ENCODE measurements at places on chromosomes 5 and 9.

- DNase-seq, result no peak
Observed at GRCh38 chr9:94630281-94630680, 9.0 kb downstream of the FBP1 start.

DNA sequence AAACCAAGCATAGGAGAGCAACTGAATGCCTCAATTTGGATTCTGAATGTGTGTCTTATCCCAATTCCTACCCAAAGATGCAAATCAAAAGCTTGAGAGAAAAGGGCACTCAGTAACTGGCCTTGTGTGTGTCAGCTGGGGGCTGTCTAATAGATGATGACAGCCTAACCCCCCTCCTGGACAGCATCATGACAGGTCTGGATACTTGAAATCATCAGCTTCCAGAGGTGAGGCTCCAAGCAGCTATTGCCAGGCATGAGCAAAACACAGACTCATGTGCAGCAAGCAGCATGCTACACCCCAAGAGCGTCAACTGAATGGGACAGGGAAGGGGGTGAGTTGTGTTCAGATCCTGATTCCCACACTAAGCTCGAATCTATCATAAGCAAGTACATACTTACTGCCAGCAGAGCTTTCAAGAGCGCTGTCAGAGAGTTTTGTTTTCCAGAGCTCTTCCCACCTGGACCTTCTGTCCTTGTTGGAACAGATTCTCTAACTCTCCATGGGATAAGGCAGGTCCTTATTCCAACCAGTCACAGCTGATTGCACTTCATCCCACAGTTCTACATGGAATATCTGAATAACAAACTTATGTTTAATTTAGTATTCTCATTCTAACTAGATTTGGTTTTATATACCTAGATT, 467.5 kb downstream of the DTWD2 start:
- no peak for DNase-seq

- DNase-seq, result no peak
Observed at GRCh38 chr9:33041432-33042188, 16.5 kb downstream of the DNAJA1 start.

DNA sequence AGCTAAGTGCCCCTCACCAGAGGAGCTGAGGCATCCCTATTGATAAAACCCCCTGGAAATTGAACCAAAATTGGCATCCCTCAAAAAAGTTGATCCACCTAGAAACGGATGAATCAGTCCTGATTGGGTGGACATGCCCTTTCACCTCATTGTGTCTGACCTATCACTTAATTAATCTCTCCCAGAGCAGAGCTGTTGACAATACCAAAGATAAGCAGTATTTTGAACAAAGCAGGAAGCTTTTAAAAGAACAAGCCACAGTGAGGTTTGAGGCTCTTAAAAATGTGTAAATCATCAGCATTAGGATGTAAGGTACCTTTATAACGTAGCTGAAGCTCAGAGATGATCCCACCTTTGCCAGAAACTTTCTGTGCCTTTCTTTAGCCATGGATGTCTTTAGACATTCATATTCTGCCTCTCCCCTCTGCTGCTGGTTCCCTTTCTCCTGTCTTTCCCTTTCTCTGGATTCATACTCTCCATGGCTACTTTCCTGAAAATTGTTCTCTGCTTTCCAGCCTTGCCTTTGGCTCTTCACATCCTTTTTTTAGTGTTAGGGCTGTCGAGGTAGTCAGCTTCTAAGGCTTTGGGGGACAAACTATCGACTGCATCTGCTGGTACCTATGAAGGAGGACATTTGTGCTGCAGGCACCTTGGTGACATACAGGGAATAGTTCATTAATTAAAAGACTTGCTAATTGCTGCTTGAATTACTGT, 7.8 kb upstream of the LHX2 start:
- DNase-seq, result no peak

DNA sequence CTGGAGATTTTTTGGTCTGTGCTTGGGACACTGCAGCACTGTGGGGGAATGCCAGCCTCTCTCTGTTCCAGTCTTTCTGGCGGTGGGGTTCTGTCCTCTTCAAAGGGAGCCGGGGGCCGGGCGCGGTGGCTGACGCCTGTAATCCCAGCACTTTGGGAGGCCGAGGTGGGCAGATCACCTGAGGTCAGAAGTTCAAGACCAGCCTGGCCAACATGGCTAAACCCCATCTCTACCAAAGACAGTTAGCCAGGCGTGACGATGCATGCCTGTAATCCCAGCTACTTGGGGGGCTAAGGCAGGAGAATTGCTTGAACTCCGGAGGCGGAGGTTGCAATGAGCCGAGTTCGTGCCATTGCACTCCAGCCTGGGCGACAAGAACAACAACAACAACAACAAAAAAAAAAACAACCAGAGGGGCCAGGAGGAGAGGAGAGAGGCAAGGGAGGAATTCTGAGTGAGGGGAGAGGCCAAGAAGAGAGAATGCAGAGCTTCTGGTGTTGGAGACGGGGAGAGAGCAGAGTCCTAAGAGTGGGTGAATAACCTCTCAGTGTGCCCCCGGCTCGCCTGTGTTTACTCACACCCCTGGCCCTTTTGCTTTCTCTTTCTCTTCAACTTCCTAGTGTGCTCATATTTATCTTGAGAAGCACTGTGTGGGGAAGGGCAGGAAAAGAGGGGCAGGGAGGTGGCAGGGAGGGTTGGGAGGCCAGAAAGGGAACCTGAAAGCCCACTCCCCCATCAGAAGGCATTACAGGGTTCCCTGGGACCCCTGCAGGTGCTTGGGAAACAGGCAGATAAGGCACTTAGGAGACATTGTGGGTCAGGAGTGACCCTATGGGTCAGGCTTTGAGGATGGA, 3.2 kb upstream of the SET start:
- DNase-seq, result no peak

DNA sequence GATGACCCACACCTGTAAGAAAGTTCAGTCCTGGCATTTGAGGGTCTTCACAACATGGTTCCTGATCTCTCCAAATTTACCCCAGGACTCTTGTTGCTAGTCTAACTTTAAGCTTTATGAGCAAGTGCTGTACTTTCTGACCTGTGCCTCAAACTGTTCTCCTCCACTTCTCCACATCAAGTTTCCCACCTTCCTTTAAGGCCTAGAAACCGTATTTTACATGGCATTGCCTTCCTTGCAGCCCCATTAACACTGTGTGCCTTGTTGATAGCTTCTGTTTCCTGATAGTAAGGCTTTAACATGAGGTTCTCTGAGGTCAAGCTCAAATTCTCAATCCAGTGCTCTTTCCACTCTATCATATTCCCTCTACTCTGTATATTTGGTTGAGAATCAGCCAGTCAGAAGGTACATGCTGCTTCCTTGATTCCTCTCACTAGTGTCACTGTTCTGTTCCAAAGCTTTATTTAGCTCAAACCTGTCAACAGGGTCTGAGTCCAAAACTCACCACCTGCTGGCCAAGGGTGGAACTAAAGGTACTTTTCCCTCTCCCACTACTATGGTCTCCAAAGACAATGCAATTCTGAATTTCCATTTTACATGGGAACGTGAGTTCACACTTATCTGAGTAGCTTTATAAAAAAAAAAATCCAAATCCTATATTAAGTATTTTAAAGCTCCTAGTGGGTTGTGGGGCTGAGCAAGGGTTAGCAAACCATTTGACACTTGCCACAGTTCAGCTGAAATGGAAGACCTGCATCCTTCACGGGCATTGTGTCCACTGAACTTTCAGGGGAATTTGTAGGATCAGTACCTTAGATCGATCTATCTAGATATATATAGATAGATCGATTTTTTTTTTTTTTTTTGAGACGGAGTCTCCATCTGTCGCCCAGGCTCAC, 21.1 kb downstream of the VCP start:
- DNase-seq, result peak; percentile 87

DNA sequence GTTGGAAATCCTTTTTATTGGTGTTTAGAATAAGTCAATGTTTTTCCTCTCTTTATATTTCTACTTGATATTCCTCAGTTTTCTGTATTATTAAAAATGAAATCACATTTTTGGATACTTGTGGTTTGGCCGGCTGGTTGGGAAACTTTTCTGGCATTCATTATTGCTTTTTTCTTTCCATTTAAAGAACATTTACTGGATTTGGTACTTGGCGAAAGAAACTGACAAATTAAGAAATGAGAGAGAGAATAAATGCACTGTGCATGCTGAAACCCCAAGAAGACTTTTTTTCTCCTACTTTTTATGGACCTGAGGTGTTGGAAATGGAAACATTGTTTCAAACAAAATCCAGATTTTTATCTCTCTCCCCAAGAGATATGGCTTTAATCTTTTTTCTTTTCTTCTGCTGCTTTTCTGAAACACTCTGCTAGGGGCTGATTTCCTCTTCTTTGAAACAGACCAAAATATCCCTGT, 128.4 kb downstream of the SNX18 start:
- DNase-seq, result no peak

DNA sequence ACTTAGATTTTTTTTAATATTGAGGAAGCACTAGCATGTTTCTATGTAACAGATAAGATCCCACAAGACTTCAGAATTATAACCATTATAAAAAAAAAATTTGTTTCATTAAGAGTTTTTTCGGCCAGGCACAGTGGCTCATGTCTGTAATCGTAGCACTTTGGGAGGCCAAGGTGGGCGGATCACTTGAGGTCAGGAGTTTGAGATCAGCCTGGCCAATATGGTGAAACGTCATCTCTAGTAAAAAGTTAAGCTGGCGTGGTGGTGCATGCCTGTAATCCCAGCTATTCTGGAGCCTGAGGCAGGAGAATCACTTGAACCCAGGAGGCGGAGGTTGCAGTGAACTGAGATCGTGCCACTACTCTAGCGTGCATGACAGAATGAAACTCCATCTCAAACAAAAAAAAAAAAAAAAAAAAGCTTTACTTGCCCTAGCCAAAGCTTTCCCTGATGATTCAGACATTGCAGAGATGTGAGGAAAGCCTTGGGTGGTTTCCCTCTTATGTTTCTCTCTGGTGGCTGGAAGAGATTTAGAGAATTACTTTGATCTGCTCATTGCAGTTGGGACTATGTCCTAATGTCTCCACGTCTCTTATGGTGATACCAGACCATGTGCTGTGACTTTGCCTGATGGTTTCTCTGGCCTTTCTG, 65.4 kb downstream of the EGFLAM start:
- DNase-seq, result no peak

- DNase-seq, result no peak
Observed at GRCh38 chr5:172913117-172913850, 45.9 kb upstream of the RPL26L1 start.

DNA sequence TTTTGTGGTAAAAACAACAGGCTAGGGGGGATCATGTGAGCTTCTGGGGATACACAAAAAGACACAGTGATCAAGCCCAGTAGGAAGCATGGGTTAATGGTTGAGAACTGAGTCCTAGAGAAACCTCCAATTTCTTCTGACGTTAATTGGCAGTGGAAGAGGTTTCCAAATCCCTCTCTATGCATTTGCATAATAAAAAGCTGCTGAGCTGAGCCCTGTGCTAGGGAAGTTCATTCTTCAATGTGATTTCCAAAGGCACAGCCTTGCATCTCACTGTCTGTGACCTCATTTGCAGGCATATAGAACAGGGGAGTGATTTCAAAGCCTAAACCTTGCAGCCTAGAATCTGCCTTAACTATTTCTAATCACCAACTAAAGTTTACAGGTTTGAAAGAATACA, 812 bp downstream of the DNAH5 start:
- DNase-seq, result peak; percentile 23

- DNase-seq, result peak; percentile 27
Observed at GRCh38 chr5:67149951-67150523, 46.6 kb downstream of the CD180 start.

DNA sequence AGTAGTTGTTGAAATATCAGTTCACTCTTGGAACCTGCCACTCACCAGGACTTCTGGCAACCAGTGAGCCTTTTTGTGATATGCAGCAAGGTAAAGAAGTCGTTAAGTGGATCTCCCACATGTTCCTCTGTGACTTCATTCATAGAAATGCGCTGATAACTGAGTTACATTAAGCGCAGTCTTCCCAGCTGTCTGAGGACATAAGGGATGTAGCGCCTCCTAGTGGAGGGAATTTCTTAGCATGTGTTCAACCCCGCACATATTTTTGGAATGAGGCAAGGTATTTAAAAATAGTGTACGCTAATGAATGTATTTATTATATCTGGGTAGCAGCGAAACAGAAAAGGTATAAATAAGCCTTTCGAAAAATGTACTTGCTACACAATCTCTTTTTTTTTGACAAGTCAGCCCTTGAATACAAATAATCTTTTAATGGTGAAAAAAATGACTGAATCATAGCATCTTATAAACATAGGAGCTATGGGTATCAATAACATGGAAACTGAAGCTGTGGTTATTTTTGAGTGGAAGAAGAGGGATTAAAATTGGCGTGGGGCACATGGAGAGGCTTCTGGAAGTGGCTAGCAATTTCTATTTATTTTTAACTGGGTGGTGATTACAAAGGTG, 38.0 kb downstream of the PALM2AKAP2 start:
- peak; percentile 97 for DNase-seq

DNA sequence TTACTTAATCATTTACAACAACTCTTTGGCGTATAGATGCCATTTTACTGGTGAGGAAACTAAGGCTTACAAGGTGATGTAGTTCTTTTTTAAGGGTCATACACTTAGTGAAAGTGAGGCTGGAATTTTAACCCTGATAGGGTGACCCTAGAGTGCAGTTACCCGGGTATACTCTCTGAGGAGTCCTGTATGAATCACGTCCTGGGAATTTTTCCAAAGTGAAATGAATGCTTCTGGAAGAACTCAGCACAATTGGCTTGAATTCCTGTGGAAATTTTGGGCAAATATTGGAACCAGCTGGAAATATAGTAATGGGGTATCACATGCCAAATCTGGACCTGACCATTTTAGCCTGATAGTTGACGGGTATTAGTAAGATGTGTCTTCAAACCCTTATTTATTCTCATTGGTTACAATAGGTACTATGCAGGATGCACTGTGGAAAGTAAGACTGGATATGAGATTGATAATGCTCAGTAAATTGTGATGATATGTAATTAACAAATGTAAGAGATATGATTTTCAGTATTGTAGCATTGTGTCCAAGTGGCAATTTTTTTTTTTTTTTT, 14.8 kb downstream of the SUB1 start:
- no peak for DNase-seq

- DNase-seq, result no peak
Observed at GRCh38 chr5:42668254-42668653, 88.4 kb upstream of the CCDC152 start.

- no peak for DNase-seq
Observed at GRCh38 chr5:81180780-81181460, 52.2 kb upstream of the CKMT2 start.

DNA sequence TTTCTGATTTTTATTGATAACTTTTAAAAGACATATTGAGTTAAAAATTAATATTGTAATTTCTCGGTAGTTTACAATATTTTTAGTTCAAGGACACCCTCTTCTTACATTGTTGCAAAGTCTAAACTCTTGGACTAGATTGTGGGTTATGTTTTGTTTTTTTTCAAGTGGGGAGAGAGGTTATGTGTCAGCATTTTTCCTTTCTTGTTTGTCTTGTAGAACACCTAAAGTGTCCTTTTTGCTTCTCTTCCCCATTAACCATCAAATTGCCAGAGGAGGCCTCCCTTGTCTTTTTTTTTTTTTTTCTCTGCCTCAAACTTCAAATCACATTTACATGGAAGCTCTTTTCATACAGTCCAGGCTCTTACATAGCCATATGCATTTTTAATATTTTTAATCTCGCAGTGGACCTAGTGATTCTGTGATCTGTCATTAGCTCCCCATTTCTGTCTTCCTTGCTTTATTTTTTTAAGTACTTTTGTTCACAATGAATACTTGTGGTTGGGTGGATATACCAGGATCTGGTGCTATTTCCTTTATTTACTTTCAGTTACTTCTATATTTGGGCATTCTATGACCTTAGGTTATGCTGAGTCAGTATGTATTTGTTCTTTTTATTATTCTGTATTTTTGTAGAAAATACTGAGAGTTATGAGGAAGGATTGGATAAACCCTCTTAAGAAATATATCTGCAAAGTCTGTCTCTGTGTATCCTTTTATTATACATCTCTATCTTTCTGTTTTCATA, 2280.6 kb upstream of the ACO1 start:
- no peak for DNase-seq

All from GM23338 (cell line).